ENCODE measurements at places on chromosomes 12 and 14.

- no peak for DNase-seq
These were observed 84.0 kb upstream of the PTPRR start for GRCh38 chr12:71004578-71004977.

- DNase-seq: no peak
These were observed 10.1 kb upstream of the TMCC3 start for GRCh38 chr12:94660436-94660835.

DNA sequence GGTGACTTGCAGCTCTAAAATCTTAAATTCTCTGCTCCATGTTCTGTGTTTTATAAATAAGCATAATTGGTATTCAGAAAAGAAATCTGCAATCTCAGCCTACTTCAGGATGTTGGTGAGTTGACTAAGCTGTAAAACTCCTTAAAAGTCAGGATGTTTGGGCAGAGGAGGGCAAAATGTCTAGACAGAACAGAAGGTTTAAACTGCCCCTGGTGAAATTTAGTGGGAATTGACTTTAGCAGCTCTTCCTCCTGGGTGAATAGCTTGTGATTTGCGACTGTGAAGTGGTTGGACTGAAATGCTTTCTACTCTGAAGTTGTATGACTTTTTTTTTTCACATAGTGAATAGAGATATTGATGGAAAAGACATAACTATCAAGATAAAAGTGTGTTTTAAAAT lies 85.8 kb downstream of the CAND1 start:
- no peak for DNase-seq

DNA sequence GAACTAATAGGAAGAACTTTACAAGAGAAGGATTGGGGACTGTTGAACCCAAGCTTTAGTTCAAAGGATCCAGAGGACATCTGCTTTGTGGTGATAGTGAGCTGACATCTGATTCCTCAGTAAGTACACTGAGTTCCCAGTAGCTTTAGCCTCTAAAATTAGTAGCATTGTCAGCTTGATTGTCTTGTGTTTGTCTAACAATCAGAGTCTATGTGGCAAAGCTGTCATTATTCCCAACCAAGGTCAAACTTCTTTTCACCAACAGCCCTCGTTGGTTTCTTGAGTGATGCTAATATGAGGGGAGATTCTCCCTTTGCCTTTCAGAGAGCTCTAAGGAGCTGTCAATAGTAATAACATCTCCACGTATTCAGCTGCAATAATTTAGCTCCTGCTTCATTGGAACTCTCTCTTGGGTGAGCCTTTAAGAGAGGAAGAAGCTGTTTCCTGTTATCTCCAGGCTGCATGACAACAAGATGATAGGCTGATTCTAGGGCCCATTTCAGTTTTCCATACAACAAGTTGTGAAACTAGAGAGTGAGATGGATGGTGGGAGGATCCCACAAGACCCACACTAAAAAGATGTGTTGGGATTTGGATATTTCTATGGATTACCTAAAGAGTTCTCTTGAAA lies 46.7 kb downstream of the TGFB3 start:
- peak; percentile 48 for DNase-seq

GRCh38 chr12:109822416-109822815 lies 10.8 kb downstream of the TRPV4 start:
- no peak for DNase-seq

- peak; percentile 66 for DNase-seq
These were observed 12.5 kb upstream of the ZFP36L1 start for GRCh38 chr14:68805414-68805813.

DNA sequence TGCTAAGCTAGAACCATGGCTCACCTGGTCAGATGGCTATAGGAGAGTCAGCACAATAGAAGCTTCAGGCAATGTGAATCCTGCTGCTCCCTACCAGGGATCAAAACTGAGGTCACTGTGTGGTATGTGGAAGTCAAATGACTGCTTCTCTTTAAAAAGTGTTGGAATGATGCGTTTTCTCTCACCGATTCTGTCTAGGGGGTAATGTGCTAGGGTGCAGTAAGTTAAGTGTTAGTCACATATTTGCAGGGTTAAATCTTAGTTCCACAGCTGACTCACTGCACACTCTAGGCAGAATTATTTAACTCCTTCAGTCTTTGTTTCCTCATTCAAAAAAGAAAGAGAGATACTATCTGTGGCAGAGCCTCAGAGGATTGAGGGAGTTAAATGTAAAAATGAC lies 696.6 kb downstream of the DIO2 start:
- no peak for DNase-seq

DNA sequence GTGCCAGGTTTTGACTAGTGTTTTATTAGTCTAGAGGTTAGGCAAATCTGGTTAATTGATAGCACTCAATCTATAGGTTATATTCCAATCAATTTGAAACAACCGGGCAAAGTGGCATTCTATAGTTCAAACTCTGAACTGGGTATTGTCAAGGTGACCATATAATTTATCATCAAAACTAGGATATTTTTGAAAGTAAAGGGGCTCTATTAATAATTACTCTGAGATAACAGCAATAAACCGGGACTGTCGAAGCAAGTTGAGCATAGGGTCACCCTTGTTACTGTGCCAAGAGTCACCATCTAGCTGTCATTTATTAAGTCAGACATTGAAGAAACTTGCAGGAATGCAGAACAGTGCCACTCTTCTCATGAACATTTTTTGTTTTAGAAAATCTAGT lies 321.2 kb downstream of the RAD51B start:
- DNase-seq: no peak

- DNase-seq: peak; percentile 10
These were observed 87.0 kb downstream of the FRMD6 start for GRCh38 chr14:51738754-51739153.

GRCh38 chr14:106277503-106277902 lies 751.1 kb downstream of the TMEM121 start:
- no peak for DNase-seq

GRCh38 chr12:131565267-131566015 lies 145.4 kb upstream of the SFSWAP start:
- DNase-seq: no peak

DNA sequence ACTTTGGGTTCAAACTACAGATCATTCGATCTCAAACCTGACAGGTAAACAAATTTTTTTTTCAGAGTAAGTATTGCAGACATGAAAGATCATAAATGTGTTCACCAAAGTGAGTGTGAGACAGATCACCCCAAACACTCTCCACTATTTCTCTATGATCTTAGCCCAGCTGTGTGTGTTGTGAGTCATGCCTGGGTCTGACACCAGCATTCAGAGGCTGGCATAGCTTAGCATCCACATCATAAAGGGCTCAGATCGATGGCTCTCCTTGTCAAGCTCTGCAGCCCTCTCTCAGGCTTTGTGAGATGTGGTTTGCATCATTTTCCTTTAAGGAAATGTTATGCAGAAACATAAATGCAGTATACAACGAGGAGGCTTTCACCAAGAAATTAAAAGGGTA lies 164.9 kb downstream of the ETV6 start:
- no peak for DNase-seq

DNA sequence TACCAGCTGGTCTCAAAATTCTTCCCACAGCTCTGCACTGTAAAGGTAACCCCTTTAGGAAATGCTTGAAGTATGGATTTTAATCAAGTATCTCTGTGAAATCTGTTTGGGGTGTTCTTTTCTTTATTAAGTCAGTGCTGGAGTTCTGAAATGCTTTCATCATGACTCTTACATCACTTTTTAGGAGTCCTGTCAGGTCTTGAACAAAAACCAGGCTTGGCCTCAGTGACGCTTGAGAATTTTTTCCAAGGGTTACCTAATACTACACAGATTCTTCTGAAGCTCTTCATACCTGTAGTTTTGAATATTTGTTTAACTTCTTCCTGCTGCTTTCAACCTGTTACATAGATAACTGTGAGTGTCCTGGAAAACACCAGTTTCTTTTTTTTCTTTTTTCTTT lies 47.0 kb upstream of the KCNH3 start:
- no peak for DNase-seq

- DNase-seq: no peak
These were observed 16.4 kb upstream of the SRSF5 start for GRCh38 chr14:69750495-69750894.

DNA sequence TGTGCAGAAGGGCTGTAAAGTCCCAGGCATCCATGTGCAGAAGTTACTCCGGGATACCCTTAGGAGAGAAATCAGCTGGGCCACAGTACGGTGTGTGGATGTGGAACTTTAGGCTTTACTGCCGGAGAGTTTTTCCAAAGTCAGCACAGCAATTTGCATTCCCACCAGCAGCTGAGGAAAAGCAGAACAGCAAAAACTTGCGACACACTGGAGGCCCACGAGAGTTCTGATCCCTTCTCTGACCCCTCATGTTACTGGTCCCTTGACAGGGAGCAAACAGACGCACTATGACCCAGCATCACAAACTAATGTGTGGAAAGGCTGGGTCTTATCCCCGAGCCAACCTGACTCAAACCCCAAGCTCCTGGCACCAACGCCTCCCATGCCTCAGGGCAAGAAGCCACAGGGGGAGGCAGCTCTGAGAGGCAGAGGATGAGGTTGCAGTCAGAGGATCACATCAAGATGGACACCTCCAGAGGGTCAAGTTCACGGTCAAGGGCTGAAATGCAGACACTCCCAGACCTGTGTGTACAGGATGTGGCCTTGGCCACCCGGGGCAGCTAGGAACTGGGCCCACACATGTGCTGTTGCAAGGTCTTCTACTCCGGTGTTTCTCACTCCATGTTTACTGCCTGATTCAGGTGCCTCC lies 38.6 kb downstream of the CCDC88C start:
- no peak for DNase-seq

DNA sequence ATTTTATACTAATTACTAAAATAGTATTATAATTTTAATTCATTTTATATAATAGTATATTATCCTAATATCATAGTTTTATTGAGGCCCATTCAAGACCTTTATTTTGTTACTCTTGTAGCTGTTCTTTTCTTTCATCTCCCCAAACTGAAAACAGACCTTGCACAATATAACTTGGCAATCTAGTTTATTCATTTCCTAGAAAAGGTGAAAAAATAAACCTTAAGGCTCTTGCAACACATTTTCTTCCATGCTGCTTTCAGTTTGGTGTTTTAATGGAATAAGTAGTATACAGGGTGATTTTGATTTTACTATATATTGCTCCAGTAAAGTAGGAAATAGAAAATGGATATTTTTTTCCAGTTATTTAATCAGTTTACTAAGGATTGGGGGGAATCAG lies 174.0 kb downstream of the SLC2A13 start:
- DNase-seq: peak; percentile 16

- no peak for DNase-seq
These were observed 262.3 kb downstream of the NUAK1 start for GRCh38 chr12:105876396-105876927.

- DNase-seq: no peak
These were observed 24.9 kb upstream of the CEBPE start for GRCh38 chr14:23143911-23144310.

- DNase-seq: no peak
These were observed 127.8 kb downstream of the DAAM1 start for GRCh38 chr14:59316151-59316830.

GRCh38 chr14:27613102-27613501 lies 1015.3 kb upstream of the NOVA1 start:
- DNase-seq: no peak

DNA sequence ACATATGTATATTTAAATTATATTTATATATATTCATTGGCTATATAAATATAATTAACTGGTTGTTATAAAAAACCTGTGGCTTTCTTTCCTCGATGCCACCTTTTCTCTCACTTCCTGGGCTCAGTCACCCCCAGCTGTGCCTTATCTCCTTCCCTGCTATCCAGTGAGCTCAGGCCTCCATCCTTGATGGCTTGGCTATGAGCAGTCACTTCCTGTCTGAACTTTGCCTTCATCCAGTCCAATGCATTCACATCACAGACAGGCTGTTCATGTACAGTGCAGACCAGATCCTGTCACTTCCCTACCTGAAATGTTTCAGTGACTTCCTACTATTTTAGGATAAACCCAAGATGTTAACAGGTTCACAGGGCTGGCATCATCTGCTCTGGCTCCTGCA lies 115.3 kb upstream of the PRB2 start:
- no peak for DNase-seq

DNA sequence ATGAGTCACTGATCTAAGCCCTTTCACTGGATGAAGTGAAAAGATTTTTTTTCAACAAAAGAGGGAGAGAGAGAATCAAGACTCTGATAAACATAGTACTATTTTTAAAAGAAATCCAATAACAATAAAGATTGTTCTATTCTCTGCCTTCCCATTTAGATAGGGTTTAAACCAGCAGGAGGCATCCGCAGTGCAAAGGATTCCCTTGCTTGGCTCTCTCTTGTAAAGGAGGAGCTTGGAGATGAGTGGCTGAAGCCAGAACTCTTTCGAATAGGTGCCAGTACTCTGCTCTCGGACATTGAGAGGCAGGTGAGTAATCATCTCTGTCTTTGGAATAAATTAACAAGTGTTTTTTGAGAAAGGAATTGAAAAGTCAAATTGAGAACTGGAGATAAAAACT lies 124.9 kb downstream of the DERA start:
- no peak for DNase-seq

- no peak for DNase-seq
These were observed 22.8 kb downstream of the PPP1R12A start for GRCh38 chr12:79911889-79912656.

GRCh38 chr12:117577122-117577657 lies 215.8 kb upstream of the NOS1 start:
- DNase-seq: no peak

GRCh38 chr12:122820838-122821271 lies 14.4 kb upstream of the HIP1R start:
- DNase-seq: no peak

DNA sequence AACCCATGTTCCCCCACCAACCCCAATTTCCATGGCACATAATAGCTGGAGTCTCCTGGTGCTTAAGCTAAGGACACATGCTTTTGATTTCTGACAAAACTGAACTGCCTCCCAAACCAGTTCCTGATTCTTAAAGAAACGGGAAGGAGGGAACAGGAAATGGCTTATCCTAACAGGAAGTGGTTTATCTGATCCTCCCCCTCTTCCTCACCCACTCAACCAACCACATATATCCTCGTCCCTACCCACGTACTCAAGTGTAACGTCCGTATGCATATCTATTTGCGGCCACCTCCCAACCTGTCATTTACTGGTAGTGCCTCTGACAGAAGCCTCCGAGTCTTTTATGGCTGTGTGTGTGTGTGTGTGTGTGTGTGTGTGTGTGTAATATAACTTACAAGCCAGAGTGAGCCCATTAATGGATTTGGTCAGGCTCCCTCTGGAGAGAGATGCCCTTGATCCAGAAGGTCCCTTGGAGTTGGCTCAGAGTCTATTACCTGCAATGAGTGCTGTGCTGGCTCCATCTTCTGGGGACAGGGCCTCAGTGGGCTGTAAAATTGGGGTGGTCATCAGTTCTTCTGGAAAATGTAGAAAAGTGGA lies 7.7 kb downstream of the DAZAP2 start:
- no peak for DNase-seq

DNA sequence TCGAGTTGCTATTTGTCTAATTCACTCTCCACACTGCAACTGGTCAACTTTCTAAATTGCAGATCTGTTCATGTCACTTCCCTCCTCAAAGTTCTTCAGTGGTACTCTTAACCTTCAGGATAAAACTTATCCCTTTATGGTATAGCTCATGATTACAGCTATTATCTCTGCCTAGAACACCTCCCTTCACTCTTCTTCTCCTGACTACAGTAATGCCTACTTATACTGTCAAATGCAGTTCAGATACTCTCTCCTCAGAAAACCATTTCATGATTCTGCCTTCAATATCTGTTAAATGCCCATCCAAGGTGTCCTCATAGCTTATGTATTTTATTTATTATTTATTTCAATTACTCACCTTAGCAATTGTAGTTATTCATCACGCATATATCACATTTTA lies 85.5 kb downstream of the FAR2 start:
- no peak for DNase-seq

- no peak for DNase-seq
These were observed 32.3 kb upstream of the EIF5 start for GRCh38 chr14:103301512-103302354.

- peak; percentile 51 for DNase-seq
These were observed 564.0 kb downstream of the TRHDE start for GRCh38 chr12:72836194-72836593.

- DNase-seq: no peak
These were observed 371.9 kb downstream of the ATP23 start for GRCh38 chr12:58313091-58313855.

All from tongue (tissue), 3 donors.